OCI-LY7 (cell line): ENCODE measurements at places on chromosomes 5 and 9.

- no peak for DNase-seq
Observed at GRCh38 chr5:141958546-141959172, 657 bp upstream of the PCDH12 start.

DNA sequence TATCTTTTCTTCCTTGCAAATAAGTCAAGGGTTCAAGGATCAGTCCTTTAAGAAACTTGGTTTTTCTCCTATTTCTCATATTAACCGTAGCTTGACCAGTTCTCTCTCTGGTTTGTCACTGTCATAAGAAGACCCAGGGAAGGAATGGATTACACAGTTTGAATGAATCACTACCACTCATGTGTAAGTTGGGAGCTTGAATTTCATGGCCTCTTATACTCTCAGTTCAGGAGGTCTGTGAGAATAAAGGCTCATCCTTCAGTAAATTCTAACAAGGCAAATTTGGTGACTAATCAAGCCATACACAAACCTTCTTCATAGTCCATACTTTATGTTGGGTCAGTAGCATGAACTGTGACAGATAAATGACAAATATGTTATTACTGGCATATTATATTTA, 323.1 kb upstream of the ACTBL2 start:
- no peak for DNase-seq

GRCh38 chr5:170554521-170555267, 50.9 kb downstream of the KCNIP1 start:
- no peak for DNase-seq

DNA sequence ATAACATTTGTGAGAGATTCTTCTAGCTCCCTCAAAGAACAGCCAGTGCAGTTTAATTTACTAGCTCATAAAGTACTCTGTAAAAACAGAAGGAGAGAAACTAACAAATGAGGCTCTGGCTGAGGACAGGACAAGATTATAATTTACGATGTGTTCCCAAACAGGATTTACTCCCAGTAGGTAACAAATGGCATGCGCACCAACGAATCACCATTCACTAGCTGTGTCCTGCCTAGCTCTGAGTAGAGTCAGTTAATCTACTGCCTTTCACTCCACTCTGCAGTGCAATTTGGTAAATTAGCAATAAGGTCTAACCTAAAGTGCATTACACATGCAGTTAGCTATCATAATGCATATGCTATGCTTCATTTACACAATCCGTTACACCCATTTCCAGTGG, 497.4 kb upstream of the CCNG1 start:
- DNase-seq = no peak

GRCh38 chr5:6765612-6766525, 52.6 kb downstream of the TENT4A start:
- DNase-seq = peak; percentile 64

- DNase-seq = no peak
Observed at GRCh38 chr9:107190061-107190935, 92.8 kb upstream of the RAD23B start.

DNA sequence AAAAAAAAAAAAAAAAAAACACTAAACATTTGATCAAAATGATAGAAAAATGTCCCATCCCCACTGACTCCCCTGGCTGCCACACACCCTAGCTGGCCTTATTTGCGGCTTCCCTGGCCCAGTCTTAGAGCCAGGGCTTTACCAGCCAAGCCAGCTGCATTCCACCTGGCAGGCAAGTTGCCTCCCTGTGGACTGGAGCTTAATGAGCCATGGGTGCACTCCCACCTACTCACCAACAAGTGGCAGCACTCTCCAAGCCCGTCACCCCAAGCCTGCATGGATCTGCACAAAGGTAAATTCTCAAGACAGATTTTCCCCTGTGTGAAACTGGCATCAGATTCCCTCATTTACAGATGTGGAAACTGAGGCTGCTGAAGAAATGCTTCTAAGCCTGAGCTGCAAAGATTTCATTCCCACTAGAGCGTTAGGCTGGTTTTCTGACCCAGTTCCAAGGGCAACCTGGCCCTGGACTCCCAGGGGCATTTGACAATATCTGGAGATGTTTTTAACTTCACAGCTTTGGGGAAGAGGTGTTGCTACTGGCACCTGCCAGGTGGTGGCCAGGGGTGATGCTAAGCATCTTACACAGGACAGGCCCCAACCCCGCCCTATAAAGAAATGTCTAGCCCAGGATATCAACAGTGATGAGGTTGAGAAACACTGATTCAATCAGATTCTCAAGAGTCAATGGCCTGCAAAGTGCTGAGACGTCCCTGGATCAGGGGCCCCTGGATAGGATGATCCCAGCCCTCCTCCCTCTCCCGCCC, 21.9 kb upstream of the VDAC1 start:
- peak; percentile 69 for DNase-seq

- peak; percentile 26 for DNase-seq
Observed at GRCh38 chr9:127380479-127380878, 16.5 kb upstream of the SLC2A8 start.

DNA sequence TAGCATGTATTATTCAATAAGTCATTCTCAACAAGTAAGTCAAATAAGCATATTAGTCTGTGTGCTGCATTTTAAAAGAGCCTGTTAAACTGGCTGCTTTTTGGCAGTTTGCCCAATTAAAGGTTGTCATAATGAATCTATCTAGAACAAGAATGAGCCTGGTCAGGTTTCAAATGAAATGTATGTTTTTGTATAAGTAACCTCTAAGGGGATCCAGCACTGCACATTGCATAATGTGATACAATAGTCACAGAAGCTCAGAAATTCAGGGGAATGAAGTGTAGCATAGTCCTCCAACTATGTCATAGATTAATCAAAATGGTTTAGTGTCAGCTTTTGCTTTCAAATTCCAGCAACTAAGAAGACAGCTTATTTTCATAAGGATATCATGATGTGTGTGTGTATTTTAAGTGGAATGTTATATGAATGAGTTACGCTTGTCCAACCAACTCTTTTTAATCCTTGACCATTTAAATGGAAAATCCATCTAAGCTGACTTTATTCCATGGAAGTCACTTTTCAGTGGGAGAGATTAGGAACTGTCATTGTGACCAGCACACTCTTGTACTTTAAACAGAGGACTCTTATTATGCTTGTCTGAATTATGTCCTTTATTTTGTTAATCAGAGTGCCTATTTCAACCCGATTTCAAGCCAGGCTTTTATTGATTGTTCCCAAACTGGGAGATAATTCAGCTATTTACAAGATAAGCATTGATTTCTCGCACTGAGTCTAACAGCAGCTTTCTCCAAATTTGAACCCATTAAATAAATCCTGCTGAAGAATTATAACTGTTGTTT, 283.9 kb upstream of the ADAMTSL1 start:
- no peak for DNase-seq

- peak; percentile 68 for DNase-seq
Observed at GRCh38 chr5:139746691-139747582, 48.7 kb upstream of the PSD2 start.

DNA sequence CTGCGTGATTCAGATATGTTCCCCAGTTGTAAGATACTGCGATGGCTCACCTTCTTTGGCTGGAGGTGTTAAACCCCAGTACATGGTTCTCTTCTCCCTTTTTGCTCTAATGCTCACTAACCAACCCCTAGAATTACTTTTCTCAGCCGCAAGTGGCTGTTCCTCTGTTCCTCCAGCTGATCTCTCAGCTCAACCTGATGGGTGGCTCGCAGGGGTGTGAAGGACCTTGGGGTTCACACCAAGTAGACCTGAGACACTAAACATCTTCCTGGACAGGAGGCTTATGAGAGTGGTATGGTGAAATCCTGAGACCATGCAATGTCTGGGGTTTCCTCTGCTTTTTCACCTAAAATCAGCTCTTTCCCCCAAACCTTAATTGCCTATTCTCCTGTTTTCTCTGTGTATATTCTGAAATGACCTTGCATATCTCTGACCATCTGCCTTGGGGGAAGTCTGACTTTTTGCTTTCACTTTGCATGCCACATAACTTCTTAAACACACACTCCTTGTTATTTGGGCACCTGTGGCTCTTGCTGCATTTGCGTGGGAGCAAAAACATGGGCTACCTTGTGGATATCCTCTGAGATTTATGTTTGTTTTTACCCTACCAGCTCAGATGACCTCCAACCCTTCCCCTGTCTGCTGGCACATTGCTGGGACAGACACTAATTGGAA, 15.9 kb upstream of the IFNA14 start:
- no peak for DNase-seq

GRCh38 chr9:114738581-114739316, 56.8 kb upstream of the TEX48 start:
- peak; percentile 78 for DNase-seq

DNA sequence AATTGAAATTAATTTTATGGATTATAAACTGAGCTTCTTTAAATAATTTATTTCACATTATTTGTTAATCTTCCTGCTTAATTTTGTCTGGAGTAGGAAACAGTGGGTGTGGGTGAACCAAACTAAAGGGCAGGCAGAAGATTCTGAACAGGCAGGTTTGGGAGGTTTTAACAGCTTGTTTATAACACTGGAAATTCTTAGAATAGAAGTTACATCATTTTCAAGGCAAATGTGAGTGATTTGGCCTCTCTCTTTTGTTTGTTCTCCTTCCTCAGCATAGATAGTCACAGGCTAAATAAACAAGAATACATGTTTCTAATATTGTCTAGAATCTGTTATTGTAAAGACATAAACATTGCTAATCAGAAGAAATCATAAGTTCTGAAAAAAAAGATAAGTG, 970.9 kb upstream of the NUDT12 start:
- no peak for DNase-seq

DNA sequence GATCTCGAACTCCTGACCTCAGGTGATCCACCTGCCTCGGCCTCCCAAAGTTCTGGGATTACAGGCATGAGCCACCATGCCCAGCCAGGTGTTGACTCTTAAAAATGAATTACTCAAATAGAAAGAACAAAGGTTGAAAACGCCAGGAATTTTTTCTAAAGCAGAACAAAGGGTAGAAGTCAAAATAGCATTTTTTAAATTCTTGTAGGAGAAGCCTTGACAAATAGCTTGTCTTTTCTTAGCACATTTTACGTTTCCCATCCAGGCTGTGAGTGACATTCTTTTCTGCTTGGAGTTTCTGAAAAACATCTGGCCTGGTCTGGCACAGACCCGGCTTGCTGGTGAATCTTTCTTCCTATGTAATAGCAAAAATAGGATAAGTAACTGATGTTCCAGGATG, 169.4 kb upstream of the ZNF462 start:
- DNase-seq = no peak

GRCh38 chr5:172411484-172412072, 42.7 kb downstream of the SH3PXD2B start:
- no peak for DNase-seq

DNA sequence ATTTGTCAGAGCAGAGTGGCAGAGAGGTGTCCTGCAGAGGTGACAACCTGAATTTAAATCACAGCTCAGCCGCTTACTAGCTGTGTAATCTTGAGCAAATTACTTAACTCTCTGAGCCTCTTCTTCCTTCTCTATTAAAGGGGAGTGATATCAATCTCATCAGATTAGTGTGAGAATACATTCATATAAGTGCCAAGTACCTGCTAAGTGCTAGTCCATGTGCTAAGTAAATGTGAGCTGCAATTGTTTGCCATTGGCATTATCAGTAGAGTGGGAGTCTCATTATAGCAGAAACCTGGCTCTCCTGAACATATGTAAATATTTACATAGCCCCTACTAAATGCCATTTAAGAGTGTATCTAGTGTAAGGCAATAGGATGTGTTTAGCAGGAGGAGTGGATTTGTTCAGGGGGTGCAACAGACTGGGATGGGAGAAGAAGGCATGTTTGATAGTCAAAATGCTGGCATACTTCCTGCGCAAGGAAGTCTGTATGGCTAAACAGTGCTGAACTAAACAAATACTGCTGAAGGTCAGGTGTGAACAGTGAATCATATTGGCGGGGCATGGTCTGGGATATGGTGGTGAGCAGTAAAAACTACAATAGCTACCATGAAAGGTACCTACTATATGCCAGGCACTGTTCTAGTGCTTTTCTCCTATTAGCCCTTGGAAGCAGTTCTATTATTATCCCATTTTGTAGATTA, 74.5 kb downstream of the F2RL2 start:
- no peak for DNase-seq

- no peak for DNase-seq
Observed at GRCh38 chr5:175624316-175624715, 33.6 kb upstream of the HRH2 start.

DNA sequence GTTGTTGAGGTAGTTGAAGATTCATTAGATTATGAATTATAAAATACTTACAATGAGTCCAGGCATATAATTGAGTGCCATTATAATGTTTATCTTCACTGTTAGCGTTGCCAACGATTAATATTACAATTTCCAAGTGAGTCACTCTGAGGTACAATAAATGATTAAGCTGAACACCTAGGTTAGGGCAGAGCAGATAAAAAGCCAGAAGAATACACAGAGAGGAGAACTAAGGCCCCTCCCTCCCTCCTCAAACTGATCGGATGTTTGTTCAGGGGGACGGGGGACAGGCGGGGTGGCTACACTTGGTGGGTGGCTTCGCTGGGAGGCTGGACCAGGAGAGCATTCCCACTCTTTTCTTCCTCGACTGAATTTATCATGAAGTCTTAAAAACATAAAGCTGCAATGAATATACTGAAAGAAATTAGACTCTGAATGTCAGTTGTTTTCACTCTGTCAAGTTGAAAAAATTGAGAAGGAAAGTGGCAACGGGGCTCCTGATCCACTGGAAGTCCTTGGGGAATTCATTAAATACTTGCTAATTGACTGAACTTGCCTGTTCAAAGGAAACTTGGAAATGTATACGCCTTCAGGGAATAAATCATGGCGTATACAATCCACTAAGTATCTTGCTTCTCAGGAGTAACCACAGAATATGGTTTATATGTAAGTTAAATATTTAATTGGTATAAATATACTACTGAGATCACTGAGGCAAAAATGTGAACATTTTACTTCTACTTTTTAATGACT, 198.1 kb downstream of the TSSK1B start:
- no peak for DNase-seq

- no peak for DNase-seq
Observed at GRCh38 chr9:18190671-18191374, 283.1 kb upstream of the ADAMTSL1 start.

DNA sequence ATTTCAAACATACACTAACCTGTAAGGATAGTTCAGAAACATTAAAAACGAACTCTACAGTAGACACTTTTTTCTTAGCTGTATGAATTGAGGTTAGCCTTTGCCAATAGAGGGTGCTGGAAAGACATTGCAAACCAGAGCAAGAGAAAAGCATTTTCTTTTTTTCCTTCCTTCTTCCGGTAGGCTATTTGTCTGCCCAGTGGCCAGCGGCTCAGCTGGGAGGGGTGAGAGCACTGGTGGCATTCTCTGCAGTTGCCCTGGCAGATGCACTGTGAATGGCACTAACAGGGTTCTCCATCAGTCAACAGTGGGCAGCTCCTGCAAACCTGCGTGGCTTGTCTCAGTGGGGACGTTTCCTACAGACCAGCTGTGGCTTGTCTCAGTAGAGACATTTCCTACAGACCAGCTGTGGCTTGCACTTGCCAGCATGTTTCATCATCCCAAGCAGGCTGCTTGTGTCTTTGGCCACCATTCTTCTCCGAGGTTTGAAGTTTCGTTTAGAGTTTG, 984.5 kb upstream of the CDH18 start:
- DNase-seq = no peak

GRCh38 chr9:38243993-38244392, 148.5 kb upstream of the ALDH1B1 start:
- peak; percentile 24 for DNase-seq

- no peak for DNase-seq
Observed at GRCh38 chr9:134707031-134707680, 65.6 kb downstream of the COL5A1 start.

- no peak for DNase-seq
Observed at GRCh38 chr5:168153263-168153875, 138.1 kb upstream of the WWC1 start.
